ENCODE measurements at places on chromosomes 6 and 20.
A peak's percentile ranks its signal among the peaks of the same experiment; 100 is the strongest.

DNA sequence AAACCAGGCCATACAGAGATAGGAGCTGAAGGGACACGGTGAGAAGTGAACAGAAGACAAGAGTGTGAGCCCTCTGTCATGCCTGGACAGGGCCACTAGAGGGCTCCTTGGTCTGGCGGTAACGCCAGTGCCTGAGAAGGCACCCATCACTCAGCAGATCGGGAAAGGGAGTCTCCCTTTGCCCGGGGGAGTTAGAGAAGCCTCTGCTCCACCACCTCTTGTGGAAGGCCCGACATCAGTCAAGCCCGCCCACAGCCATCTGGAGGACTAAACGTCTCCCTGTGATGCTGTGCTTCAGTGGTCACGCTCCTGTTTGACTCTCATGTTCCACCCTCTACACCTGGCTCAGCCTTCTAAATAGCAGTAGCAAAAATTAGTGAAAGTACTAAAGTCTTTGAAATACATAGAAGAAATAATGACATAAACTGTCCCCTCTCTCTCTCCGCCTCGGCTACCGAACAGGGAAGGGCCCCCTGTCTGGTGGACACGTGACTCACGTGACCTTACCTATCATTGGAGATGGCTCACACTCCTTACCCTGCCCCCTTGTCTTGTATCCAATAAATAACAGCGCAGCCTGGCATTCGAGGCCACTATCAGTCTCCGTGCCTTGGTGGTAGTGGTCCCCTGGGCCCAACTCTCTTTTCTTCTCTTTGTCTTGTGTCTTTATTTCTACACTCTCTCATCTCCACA lies 66.7 kb downstream of the RPP21 start:
- peak; percentile 56 for DNase-seq

GRCh38 chr6:47434372-47435253 lies 43.0 kb upstream of the CD2AP start:
- no peak for DNase-seq

GRCh38 chr6:52594221-52594620 lies 17.4 kb upstream of the TRAM2 start:
- no peak for DNase-seq

DNA sequence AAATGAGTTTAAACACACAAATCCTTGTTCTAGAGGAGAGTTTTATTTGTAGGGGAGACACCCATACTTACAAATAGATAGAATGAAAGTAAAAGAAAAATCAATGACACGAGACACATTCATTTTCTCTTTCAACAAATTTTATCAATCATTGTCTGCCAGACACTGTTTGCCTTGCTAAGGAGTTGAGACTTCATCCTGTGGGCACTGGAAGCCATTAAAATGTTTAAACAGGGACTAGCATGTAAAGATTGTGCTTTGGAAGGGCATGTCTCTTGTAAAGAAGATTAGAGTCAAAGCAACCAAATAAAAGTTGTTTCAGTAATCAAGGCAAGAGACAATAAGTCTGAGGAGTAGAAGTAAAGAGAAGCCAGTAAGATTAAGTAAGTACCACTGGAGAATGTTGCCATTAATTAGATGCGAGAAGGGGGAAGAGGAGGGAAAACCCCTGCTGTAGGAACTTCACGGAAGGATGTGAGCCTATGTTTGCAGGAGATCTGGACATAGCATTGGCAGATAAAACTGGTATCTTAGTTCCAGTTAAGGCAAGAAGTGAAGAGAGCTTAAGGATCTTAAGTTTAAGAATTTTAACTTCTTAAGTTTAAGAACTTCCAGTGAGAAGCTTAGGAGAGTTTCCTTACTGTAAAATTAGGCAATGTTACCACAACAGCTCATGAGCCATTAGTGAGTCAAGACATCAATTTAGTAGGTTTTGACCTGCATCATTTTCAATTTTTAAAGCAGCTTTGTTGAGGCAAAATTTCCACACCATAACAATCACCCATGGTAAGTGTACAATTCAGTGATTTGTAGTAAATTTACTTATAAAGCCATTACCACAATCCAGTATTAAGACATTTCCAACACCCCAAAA lies 117.0 kb upstream of the UST start:
- DNase-seq, result no peak

DNA sequence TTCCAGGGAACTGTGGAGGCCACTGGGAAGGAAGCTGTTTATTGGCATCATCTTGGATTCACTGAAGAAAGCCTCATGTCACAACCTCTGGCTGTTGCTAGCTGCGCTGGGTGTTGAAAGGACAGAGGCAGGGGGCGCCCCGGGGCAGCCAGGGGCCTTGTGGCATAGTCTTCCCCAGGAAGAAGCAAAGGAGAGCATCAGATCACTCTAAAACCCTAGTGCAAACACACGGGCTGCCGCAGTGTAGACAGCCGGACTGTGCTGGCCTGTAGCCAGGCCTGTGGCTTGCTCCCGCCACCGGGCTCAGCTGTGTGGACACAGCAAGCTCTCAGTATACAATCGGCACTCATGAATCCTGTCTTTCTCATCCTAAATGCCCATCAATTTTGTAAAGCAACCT lies 23.8 kb upstream of the SMOC2 start:
- no peak for DNase-seq

DNA sequence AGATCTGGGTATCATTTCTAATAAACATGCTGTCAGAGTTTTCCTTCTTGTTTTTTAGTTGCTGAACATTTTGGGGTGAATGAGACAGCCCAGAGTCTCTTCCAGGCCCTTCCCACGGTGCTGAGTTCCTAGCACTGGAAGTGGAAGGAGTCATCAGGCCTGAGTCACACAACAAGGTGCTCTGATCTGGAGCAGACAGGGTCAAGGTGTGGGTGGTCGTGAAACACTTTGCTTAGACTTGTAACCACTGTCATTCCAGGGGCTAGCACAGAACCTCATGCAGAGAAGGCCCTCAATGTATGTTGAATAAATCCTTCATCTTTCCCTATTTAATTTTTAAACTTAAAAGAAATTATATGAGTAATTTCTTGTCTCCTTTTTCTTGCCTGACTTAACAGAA lies 60.6 kb downstream of the TXLNB start:
- DNase-seq, result no peak

- no peak for DNase-seq
Observed at GRCh38 chr20:53699906-53700305, 106.3 kb upstream of the ZNF217 start.

DNA sequence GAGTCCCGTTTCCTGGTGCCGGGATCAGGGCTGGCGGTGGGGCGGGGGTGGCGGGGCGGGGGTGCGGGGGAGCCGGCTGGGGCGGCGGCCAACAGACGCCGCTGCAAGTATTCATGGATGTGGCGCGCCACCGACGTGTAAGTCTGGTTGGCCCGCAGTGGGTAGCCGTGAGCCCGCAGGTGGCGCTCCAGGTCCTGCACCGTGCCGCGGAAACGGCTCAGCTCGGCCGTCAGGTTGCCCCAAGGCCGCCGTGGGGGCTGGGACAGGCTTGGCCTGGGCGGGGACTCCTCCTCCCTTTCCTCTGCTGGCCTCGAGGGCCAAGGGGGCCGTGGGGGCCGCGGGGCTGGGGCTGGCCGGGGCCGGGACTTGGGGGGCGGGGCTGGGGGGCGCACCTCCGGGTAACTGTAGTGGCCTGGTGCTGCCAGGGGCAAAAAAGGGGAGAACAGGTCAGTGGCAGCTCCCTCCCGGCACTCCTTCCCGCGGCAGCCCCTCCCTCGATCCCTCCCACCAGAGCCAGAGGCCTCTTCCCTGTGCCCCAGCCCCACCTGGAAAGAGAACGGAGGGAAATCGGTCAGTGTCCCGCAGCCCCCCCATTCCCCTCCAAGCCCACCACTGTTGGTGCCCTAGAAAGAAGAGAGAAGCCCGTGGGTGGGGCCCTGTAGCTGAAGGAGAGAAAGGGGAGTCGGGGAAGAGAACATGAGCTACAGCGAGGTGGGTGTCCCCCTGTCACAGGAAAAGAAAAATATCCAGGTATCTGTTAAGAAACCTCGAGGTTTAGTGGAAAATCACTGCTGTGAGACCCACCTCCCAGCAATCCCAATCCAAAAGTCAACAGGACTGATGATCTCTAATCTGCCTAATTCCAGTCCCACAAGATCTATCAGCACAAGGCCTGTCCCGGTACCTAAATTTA lies 21.3 kb downstream of the TNXB start:
- DNase-seq, result peak; percentile 51

DNA sequence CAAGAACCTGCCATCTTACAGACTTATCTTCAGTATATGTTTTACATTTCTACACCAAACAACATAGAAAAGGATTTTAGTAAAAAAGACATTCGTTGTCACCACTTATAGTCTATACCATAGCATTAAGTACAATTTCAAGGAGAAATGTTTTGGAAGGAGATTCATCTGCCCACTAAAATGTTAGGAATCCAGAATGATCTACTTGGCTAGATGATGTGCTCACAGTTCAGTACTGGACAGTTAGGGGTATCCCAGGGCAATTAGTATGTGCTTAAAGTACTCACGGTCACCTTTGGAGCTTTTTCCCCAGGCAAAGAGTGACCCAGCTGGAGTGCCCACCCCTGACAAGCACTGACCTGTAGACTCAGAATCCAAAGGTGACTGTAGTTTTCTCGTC lies 222.9 kb downstream of the SLC24A3 start:
- no peak for DNase-seq

- no peak for DNase-seq
Observed at GRCh38 chr20:18252597-18253451, 35.5 kb upstream of the ZNF133 start.

Measured in CD4-positive, alpha-beta memory T cell (primary cell).